Stimulated activated CD8-positive, alpha-beta memory T cell treated with anti-CD3 and anti-CD28 coated beads, Interleukin-7, amount 100 ng/mL, for 1 hour (primary cell): ENCODE measurements at places on chromosomes 6 and 20.

DNA sequence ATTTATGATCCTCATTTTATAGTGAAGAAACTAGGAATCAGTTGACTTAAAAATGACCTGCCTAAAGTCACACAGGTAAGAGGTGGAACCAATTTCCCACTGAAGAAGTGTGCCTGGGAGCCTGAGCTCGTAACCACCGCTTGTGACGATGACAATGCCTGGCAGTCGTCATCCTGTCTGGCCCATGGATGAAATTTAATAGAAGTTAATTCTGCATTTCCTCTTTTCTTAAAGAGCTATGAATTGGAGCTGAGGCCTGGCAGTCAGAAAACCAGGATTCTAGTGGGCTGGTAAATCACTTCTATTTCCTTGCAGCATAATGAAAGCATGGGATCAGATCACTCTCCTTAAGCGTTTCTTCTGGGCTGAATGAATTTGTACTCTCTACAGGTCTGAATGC lies 200.0 kb upstream of the SGK1 start:
- DNase-seq, result no peak

DNA sequence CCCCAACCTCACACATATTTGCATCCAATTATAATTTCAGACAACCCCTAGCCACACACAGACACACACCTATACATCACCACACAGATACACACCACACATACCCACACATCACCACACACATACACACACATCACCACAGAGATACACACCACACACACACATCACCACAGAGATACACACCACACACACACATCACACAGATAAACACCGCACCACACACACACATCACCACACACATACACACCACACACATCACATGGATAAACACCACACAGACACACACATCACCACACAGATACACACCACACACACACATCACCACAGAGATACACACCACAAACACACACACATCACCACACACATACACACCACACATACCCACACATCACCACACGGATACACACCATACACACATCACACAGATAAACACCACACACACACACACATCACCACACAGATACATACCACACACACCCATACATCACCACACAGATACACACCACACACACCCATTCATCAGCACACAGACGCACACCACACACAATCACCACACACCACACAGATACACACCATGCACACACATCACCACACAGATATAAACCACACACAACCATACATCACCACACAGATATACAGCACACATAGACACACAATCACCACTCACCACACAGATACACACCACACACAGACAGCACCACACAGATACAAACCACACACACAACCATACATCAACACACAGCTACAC lies 74.6 kb downstream of the GRM4 start:
- no peak for DNase-seq

DNA sequence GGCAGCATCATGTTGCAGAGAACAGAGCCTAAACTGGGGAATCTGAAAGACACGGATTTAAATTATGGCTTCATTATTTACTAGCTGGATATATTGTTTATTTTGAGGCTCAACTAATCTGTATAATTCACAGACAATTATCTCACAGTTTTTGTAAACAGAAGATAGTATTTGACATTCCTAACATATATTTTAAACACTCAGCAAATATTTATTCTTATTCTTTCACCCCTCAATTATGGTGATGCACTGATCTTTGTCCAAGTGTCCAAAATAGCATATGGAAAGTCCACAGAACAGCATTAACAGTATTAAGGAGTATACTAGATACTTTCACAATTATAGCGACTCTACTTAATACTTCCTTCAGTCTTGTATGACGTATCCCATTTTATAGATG lies 257.0 kb downstream of the ADGRG6 start:
- DNase-seq, result no peak

DNA sequence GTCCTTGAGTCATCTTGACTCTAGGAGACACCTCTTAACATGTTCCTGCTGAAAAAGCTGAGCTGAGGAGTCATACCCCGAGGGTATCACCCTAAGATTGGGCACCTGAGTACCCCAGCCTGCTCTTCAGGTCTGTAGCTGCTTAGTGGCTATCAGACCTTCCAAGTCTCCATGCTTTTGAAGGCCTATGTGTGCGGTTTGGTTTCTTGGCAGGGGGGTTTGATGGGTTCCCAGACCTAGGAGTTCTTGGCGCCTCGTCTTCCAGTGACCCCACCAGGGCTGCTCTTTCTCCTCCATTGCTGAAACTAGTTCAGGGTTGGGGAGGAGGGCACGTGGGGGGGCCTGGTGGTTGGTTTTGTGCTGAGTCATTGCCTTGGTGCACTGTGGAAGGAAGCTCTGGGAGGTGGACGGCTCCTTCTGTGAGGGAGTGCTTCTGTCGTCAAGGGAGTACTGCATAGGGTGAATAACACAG lies 20.1 kb downstream of the IGF2R start:
- DNase-seq, result no peak

GRCh38 chr6:124873066-124873410 lies 89.2 kb upstream of the RNF217 start:
- DNase-seq, result no peak

DNA sequence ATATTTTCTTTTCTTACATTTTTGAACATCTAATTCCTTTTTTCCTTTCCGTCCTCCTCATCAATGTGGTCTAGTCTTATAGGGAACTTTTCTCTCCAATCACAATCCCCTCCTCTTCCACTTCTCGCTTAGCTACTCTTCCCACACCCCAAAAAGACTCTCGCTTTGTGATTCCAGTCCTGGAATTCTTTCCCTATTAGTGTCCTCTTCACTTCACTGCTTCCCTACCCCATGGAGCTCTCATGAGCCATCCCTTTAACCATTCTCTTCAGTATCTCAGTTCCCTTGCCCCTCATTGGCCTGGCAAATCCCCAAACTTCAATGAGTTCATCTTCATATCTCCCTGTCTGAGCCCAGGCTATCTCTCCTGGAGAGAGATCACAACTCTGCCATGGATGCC lies 55.3 kb upstream of the CEP85L start:
- DNase-seq, result no peak

DNA sequence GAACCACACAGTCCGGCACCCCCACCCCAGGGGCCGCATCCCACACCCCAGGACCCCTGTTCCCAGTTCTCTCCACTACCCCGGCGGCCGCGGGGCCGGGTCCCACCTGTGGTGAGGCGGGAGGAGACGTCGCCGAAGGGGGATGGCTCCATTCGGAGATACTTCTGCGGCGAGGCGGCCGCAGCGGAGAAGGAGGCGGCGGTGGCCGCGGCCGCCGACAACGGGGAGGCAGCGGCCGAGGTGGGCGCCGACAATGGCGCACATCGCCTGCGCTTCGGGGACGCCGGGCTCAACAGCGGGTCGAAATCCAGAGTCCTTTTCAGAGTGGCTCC lies 723 bp downstream of the AKIRIN2 start:
- no peak for DNase-seq

DNA sequence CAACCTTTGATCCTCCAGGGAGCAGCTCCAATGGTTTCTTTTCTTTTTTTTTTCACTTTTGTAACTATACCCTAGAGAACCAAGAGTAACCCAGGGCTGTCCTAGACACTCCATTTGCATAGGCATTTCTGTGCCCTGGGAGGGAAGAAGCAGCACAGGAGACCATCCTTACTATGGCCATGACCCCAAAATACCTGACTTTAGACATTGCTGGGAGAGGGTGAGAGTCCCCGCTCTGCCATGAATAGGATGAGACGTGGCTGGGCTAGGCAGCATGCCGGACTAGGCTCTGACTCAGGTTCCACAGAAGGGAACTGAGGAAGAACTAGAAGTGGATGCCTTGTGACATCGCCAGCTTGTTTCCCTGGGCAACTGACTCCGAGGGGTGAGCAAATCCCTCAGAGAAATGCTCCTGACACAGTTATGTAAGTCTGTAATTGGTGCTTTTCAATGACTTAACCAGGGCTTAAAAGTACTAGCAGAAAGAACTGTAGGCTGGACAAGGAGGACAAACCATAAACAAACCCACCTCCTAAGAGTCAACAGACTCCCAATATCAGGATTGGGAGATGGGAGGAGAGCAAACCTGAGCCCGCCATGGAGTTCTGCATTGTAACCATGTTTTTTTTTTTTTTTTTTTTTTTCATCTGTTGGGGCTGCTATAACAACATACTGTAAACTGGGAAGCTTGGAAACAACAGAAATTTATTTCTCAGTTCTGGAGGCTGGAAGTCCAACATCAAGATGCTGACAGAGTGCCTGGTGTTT lies 910 bp upstream of the ADTRP start:
- DNase-seq, result no peak
